ENCODE measurements at places on chromosomes 5 and 9.

- peak; percentile 14 for DNase-seq
Observed at GRCh38 chr5:142017832-142018427, 5.1 kb upstream of the GNPDA1 start.

GRCh38 chr5:90881626-90882150 is 323.1 kb downstream of the ADGRV1 start:
- DNase-seq, result no peak

GRCh38 chr5:175872287-175873087 is 1.1 kb downstream of the CPLX2 start:
- no peak for DNase-seq

DNA sequence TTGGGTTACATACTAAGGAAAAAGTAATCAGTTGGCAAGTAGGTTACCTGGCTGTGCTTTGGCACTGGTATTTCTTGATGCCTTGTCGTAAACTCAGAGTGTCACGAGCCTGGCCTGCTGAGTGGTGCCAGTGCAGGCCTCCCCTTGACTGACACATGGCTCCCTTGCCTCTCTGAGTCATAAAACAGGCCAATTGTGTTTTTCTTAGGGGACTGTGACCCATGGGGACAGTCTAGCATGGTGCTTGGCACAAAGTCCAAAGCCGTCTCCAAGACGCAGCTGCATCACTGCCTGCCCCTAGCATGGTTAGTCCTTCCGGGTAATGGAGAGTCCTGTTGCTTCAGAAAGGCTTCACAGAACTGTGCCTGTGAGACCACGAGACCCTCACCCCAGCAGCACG is 132.5 kb downstream of the MVB12B start:
- no peak for DNase-seq

GRCh38 chr9:124149992-124150391 is 107.8 kb upstream of the NEK6 start:
- no peak for DNase-seq

- DNase-seq, result peak; percentile 83
Observed at GRCh38 chr5:128201065-128201926, 117.7 kb downstream of the SLC12A2 start.

DNA sequence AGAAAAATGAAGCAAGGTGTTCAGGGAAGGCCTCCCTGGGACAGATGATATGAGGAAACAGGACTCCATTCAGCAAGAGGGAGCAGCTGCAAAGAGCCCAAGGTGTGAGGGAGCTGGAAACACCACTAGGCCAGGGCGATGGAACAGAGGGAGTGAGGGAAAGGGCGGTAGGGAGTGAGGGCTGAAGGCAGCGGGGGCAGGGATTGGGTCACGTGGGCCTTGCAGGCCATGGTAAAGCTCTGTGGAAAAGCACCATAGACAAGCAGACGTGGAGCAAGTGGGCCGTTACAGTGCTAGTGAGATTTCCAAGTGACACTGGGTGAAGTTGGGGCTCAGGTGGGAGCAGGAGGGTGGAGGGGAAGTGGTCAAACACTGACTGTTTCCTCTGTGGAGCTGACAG is 10.8 kb upstream of the PRRC1 start:
- DNase-seq, result no peak

DNA sequence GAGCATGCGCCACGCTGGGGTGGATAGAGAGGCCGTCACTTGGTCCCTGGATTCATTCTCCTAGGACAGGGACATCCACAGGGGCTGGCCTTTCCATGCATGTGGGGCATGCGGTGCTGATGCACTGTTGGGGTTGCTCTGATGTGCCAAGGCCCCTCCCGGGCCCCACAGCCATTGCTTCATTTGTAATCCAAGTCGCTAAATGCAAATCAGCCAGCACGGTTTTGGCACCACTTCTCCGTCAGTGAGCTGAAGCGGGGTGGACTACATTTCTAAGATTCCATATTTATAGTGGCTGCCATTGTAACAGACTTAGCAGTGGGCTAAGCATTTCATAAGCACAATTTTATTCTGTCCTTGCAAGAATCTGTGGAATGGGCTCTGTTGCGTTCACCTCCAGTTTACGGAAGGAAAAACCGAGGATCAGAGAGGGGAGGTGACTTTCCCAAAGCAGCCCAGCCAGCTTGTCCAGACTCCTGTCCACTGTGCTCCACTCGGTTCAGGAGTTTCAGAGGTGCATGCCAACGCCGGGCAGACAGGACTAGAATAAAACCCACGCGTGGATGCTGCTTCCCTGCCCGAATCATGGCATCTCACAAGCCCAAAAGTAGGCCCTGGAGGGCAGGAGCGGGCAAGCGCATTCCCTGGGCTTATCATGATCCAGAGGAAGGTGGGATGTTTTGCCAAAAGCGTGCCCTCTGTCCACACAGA is 102.6 kb upstream of the COL5A1 start:
- no peak for DNase-seq

DNA sequence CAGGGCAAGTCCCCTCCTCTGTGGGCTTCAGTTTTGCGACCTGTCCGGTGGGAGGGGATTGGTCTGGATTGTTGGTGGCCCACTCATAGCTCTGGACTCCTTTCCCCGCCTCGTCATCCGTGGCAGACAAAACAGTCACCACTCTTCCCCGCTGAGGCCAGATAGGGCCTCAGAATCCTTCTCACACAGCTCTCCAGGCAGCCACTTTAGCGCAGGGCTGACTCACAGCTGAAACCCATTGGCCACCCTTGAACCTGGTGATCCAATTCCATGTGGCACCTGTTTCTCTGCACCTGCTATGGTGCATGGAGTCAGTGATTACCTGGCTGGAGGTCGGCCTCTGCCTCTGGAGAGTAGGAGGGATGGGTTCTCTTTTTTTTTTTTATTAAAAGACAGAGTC is 15.8 kb upstream of the CACFD1 start:
- no peak for DNase-seq

GRCh38 chr9:89740722-89741121 is 135.9 kb downstream of the GADD45G start:
- DNase-seq, result peak; percentile 29

GRCh38 chr5:151223447-151224264 is at the start of gene CCDC69:
Gene CCDC69, minus strand, starts transcription at chr5:151224092. Its CDS starts 122 bp downstream, at chr5:151223970.
- peak; percentile 62 for DNase-seq

DNA sequence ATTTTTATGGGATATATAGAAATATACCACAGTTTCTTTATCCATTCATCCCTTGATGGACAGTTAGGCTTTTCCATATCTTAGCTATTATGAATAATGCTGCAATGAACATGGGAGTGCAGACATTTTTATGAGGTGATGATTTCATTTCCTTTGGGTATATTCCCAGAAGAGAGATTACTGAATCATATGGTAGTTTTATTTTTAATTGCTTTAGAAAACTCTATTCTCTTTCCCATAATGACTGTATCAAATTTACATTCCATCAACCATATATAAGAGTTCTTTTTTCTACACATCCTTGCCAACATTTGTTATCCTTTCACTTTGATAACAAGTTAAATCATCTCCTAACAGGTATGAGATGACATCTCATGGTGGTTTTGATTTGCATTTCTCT is 821.6 kb downstream of the TLE1 start:
- DNase-seq, result no peak

DNA sequence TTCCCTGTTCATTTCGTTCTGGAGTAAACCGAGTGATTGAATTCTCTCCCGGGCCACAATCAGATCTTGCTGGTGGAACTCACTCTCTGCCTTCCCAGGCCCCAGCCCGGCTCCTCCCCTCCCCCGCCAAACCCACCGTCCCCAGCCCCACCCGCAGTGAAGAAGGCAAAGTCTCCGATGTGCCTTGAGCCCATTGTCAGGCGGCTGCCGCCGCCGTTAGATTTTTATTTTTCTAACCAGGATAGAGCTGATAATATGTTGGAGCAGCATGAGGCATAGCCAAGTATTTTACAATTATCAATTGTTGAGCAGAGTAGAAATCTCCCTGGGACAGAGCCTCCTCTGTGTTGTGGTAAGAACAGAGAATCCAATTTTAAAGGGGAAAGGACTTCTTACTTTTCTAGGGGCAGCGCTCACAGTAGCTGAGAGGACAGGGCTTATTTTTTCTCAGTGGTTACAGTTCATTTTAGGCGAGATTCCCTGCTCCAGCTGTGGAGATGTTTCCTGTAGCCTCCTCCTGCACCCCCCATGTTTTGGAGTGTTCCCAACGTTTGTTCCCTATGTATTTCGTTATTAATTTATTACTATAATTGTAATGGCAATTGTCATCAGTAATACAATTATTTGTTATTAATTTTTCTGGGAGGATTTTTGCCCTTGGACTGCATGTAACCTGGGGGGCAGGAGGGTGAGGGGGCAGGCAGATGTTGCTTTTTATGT is 1.3 kb downstream of the PSAT1 start:
- no peak for DNase-seq

DNA sequence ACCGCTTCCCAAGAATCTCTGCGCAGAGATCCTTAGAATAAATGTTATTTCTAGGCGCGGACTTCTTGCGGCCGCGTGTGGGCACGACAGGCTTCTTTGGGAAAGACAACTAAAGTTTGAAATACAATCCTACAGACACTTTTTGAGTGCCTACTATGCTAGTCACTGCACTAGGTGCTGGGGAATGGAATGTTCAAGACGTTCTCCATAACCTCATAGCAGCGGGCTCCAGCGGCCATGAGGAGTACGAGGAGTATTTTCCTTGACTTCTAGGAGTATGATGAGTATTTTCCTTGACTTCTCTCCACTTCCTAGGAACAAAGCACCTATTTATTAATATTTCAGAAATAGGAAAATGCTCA is 636 bp upstream of the PWWP2A start:
- DNase-seq, result no peak

DNA sequence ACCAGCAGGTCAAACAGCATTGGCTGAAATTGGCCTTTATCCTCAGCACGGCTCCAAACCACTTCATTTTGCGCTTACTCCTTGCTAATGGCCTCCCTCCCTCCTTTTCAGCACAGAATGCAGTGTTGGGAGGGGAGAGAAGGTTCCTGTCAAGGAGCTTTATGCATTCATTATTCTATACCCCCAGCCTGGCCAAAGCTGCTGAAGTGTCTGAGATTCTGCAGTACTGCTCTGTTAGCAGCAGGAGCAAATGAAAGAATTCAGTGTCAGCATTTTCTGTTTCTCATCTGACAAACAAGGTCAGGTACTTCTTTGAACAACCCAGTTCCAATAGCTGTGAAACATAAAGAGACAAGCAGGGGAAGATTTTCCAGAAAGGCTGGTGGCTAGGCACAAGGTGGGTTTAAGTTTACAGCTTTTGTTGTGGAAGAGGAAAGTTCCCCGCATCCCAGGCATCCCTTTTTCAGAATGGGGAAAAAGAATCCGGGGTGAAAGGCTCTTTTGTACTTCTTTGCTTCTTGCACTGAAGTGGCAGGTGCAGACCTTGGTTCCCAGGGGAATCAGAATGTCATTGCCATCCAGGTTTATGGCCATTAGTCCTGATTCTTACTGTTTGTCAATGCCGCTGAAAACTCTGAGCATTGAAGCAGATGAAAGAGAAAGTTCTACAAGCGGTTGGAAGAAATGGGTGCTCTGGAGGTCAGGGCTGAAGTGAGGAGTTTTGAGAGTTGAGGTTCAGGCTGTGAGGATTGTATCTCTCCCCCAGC is 109.3 kb upstream of the APC start:
- no peak for DNase-seq

DNA sequence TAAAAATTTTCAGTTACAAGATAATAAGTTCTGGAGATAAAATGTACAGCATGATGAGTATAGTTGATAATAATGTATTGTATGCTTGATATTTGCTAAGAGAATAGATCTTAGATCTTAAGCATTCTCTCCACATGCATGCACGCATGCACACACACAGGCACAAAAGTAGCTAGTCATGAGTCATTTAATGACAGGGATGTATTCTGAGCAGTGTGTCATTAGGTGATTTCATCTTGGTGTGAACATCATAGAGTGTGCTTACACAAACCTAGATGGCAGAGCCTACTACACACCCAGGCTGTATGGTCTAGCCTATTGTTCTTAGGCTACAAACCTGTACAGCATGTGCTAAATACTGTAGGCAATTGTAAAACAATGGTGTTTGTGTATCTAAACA is 124.2 kb downstream of the PTTG1 start:
- no peak for DNase-seq

DNA sequence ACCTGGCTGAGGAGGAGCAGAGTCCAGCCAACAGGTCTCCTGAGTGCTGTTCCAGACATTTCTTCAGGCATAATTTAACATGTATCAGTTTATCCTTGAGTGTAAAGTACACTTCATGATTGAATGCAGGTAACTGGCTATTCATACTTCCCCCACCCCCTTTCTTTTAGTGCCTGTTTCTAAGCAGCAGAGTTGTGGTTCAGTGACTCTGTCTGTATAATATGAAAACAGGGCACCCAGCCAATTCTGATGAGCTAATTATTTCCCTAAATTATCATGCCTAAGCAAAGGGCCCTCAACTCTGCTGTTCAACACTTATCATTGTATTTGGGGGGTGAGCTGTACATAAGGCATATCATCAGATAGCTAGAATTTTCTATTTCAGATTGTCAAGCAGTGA is 51.9 kb upstream of the ZSWIM6 start:
- no peak for DNase-seq

GRCh38 chr5:133606835-133607234 is 5.5 kb downstream of the FSTL4 start:
- no peak for DNase-seq

- no peak for DNase-seq
Observed at GRCh38 chr5:10513501-10514442, 50.1 kb upstream of the ANKRD33B start.

GRCh38 chr5:151072630-151073025 is 8.2 kb downstream of the TNIP1 start:
- no peak for DNase-seq

DNA sequence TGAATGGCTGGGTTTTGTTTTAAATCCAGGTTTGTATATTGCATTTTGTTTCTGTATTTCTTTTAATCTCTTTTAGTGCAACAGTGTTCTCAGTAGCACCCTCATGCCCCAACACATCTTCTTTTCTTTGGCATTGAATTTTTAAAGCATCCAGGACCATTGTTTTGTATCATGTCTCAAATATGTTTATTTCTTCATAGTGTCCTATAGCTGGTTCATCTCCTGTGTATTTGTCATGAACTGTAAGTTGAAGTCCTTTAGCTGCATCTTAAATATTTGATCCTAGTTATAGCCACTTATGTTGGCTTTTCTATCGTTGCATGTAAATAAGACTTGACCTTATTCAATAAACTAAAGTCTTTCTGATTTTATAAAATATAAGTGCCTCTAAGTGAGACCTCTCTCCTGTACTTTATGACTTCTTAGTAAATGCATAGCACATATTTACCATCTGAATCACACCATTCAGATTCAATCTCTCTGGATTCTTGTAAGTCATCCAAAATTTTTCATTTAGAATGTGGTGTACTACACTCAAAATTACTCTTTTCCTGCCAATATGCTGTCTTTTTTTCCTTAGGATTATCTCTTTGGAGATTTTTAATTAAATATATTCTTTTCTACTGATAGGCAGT is 21.0 kb upstream of the ERCC6L2 start:
- no peak for DNase-seq

DNA sequence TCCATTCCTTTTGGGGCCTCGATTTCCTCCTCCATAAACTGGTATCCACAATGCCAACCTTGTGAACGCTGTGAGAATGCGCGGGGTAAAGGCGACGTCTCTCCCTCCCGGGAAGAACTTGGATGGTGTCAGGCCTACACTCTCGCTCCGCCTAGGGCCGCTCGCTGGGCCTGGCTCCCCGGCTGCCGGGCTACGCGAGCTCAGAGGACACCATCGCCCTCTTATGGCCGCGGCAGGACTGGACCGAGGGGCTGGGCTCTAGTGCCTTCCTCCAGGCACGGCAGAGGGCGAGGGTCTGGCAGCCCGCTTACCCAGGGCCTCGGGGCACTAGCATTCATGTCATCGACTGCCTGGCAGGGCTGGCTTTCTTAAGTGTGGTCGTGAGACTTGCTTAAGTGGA is 1.3 kb upstream of the EXOSC2 start:
- no peak for DNase-seq

GRCh38 chr5:104951829-104952228 is 1389.2 kb upstream of the NUDT12 start:
- DNase-seq, result no peak

- no peak for DNase-seq
Observed at GRCh38 chr9:134489621-134490408, 151.8 kb upstream of the COL5A1 start.
